ENCODE measurements at places on chromosomes 2 and 18.

GRCh38 chr2:46901611-46902010 lies 14.0 kb downstream of the MCFD2 start:
- DNase-seq = no peak

DNA sequence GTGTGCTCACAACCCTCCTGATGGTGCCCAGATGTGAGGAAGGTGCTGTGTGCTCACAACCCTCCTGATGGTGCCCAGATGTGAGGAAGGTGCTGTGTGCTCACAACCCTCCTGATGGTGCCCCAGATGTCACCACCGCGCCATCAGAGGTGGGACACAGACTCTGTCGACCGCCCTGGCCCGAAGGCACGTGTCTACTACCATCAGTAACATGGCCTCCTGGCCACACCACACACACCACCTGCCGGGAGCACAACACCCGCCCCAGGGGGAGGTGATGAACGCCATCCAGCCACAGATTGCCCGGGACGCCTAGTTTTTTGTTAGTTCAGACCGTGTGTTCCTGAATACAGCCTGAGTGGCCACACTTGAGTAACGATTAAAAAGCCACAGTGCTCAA lies 24.5 kb downstream of the HDAC4 start:
- DNase-seq = no peak

- DNase-seq = no peak
These were observed 267.8 kb upstream of the EPAS1 start for GRCh38 chr2:46029332-46029811.

DNA sequence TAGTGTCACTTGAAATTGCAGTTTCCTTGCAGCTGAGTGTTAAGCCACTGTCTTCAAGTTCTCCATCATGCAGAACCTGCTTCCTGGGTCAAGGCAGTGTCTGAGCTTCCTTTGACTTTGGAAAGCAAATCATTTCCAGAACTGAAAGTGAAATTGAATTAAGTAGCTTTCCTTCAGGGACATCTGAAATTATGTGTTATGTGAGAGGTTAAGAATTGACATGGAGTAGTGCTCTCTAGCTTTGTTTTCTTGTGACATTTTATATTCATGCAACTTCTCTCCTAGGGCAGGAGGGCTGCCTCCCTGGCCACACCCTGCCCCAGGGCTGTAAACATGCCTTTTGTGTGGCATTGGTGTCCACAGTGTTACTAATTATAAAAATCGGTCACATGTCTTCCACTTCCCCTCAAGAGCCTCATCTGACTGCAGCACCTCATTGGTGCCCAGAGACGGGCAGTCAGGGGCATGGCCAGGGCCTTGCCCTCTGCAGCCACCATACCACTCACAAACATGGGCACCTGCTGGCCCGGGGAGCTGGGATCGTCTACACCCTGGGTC lies 14.4 kb downstream of the RAB12 start:
- no peak for DNase-seq

DNA sequence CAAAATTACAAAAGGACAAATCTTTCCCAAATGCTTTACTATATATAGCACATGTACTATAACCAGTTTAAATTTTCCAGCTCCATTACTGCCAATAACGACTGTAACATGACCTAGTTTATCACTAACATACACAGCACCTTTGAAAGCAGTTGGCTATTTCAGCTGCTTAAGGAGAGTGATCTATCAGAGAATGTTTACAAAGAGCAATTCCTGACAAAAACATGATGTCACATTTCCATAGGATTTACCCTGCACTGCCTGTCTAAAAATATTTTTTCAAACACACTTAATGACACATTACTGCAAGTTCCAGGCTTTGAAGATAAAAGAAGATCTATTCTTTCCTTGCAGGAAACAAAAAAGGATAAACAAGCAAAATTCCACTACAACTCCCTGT lies 40.6 kb downstream of the ZNF516 start:
- DNase-seq = peak; percentile 57

DNA sequence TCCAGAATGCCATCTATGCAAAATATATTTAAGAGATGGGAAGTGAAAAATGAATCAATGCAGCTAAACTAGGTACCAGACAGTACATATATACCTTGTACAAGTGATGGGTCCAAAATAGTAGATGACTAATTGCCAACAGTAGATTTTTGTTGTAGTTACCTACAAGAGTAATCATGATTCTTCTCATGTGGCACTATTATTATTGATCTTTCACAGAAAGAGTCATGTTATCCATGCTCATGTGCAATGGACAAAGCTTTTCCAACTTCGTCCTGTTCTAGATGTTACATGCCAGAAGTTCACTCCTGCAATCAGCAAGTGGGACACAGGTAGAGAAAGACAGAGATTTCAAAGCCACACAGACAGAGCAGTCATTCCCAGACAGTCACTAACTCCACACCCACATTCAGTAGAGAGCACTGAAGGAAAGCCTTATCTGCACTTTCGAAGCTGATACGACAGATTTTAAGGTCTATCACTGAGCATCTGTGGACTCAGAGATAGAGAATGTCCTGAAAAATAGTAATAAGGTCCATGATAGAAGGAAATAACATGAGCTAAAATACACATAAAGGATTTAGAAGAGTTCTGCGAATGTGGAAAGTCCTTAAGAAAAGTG lies 101.6 kb upstream of the ITPRID2 start:
- DNase-seq = no peak

DNA sequence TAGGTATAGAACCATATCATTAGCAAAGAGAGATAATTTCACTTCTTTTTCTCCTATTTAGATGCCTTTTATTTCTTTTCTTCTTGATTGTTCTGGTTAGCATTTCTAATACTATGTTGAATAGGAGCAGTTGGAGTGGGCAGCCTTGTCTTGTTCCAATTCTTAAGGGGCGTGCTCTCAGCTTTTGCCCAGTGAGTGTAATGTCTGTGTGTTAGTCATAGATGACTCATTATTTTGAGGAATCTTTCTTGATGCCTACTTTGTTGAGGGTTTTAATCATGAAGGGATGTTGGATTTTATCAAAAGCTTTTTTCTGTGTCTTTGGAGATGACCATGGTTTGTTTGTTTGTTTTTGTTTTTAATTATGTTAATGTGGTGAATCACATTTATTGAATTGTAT lies 1453.1 kb upstream of the SLC39A10 start:
- no peak for DNase-seq

DNA sequence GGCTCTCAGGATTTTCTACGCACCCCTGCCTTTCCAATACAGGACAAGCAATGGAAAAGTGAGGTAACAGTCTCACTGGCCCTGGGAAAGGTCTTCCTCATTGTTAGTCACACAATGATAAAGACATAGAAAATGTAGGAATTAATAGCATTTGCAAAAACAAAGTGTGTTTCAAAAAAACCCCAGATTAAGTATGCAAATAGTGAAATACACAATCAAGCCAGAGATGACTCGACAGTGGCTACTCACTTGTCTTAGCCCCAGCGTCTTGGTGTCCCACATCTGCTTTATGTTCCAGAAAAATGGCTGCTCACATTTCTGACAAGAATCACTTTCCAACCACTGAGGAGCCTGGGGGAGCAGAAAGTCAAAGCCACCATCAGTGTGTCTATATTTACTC lies 47.0 kb upstream of the AP1S3 start:
- DNase-seq = no peak

GRCh38 chr2:121160366-121160765 lies 124.6 kb downstream of the TFCP2L1 start:
- DNase-seq = no peak

GRCh38 chr2:173568054-173568453 lies 213.4 kb downstream of the CDCA7 start:
- DNase-seq = no peak

GRCh38 chr2:231687133-231687852 lies 21.0 kb upstream of the PTMA start:
- no peak for DNase-seq

DNA sequence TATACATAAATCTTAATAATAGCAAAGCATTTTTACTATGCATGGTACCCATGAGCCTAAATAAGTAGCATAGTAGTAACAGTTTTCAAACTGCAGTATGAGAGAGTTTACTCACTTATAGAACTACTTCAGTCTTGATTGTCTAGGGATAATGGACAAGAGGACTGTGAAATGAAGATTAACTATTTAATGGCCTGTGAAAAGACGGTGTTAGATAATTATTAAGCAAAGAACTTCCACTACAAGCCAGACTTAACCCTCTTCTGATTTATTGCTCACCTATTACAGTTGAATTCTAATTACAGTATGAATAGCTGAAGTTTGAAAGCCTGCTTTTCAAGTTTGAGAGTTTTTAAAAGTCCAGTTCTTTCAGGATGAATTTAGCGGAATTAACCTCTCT lies 18.9 kb downstream of the PIK3C3 start:
- no peak for DNase-seq

- DNase-seq = no peak
These were observed 54.3 kb downstream of the ST3GAL5 start for GRCh38 chr2:85834466-85834865.

GRCh38 chr18:770583-770961 lies 41.5 kb downstream of the YES1 start:
- no peak for DNase-seq

DNA sequence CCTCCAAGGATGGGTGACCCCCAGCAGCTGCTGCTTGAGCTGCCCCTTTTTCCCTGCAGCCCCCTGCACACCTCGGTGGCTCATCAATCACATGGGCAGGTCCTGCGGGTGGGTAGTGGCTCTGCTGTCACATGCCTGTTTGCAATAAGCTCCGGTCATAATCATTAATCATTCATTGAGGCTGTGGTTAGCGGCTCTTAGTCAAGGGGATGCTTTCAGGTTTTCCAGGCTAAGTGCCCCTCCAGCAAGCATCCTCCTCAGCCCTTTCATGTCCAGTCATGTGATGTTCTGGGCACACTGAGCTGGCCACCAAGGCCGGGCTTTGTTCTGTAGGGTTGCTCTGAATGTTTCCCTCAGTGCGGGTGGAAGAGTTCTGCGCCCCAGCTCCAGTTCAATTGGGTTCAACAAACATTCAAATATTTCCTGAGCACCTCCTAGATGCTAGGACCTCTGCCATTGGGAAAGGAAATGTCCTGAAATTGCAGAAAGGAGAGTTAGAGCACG lies 96.4 kb upstream of the LDAH start:
- no peak for DNase-seq

GRCh38 chr18:57780318-57780705 lies 22.8 kb downstream of the ATP8B1 start:
- DNase-seq = no peak

- DNase-seq = no peak
These were observed 333.1 kb downstream of the DSEL start for GRCh38 chr18:67183398-67183797.

GRCh38 chr18:75008186-75008585 lies 200.8 kb downstream of the PTGR3 start:
- DNase-seq = no peak

DNA sequence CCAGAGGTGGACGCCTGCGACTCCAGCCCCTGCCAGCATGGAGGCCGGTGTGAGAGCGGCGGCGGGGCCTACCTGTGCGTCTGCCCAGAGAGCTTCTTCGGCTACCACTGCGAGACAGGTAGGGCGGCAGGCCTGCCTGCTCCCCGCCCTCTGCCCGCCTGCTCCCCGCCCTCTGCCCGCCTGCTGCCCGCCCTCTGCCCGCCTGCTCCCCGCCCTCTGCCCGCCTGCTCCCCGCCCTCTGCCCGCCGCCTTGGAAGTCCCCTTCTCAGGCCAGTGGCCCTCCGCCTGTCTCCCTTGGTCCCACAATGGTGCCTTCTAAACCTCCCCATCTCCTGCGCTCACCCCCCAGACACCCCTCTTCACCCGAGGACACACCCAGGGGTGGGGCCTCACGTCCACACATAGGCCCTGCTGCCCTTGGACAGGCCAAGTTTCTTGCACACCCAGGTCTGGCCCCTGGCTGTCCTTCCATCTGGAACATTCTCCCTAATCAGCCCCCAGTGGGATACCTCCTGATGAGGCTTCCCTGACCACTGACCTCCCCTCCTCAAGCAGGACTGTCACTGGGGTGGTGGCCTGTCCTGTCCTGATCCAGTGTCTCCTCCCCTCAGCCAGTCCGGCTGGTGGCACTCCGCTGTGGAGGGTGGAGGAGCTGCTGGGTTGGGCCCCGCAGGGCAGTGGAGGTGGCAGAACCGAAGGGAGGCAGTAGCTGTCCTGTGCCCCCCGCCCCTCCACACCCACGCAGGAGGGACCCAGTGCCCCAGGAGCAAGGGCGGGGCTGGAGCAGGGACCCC lies 37.9 kb downstream of the MTERF4 start:
- no peak for DNase-seq

DNA sequence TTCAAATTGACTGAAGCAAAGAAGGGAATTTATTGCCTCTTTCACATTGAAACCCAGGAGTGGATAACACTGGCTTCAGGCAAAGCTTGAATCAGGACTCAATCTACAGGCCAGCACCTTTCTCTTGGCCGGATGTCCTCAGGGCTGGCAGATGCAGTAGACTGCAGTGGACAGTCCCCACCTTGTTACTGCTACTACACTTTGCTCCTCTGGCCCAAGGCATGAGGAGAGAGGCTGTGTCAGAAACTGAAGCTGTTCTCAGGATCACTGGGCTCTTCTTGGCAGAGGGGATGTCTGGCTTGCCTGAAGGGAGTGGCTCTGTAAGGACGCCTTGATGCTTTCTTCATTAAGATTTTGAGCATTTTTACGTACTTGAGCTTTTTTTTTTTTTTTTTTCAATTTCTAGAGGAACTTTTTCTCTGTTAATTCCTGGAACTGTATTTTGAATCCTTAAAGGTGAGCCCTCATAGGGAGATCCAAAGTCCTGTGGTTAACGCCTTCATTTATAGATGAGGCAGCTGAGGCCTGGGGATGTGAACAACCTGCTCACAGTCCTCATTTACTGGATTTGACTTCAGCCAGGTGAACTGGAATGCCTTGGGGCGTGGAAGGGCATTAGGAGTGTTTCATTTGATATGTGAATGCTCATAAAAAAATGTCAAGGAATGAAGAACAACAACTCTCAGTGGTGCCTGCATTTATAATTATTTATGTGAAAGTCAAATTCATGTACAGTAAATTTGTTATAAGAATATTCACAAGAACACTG lies 36.6 kb downstream of the CASP10 start:
- no peak for DNase-seq

GRCh38 chr2:196453613-196454047 lies 185.9 kb upstream of the CCDC150 start:
- DNase-seq = peak; percentile 31

- no peak for DNase-seq
These were observed 1.9 kb downstream of the MCFD2 start for GRCh38 chr2:46913471-46914381.

DNA sequence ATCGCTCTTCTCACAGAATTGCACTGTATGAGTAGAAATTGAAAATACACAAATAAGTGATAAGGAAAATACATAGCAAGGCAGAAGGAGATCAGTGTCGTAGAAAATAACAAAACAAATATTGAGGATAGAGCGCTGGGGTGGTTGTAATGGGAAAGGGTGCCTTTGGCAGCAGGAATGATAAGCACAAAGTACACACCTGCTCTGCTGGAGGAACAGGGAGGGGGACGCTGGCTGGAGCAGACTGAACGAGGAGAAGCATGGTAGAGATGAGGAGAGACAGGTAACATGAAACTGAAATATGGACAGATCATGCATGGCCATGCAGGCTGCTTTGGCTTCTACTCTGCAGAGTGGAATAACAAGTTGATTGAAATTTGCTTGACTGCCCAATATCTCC lies 181.2 kb upstream of the FSHR start:
- no peak for DNase-seq

GRCh38 chr2:14635391-14635871 lies 2.9 kb downstream of the LRATD1 start:
- DNase-seq = peak; percentile 96

Data from SHP77 (cell line).